Renal cortical epithelial cell (primary cell): ENCODE measurements at places on chromosomes 16 and 17.

GRCh38 chr16:55273959-55274358 is 50.0 kb upstream of the IRX6 start:
- DNase-seq = no peak

- peak; percentile 38 for DNase-seq
These were observed 29.9 kb downstream of the MAP3K3 start for GRCh38 chr17:63652106-63652505.

- DNase-seq = no peak
These were observed 92.9 kb downstream of the IRF8 start for GRCh38 chr16:85991856-85992255.

GRCh38 chr16:715477-716199 is 720 bp downstream of the METRN start:
- DNase-seq = no peak

DNA sequence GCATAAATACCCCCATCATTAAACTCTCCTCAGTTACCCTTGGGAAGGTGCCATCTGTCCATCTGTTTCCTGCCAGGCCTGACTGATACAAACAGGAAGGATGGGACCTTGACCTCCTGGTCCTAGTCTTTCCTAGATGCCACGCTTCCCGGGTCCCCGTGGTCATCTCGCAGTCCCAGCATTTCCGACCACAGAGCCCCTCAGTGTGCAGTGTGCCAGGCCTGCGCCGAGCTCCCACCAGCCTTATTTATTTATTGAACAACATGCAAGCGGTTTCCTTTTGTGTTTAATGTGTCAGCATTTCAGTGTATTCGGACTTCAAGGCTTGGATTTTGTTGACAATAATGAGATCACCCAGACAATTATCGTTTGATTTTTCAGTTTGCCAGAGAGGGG is 45.6 kb upstream of the NKD1 start:
- no peak for DNase-seq

DNA sequence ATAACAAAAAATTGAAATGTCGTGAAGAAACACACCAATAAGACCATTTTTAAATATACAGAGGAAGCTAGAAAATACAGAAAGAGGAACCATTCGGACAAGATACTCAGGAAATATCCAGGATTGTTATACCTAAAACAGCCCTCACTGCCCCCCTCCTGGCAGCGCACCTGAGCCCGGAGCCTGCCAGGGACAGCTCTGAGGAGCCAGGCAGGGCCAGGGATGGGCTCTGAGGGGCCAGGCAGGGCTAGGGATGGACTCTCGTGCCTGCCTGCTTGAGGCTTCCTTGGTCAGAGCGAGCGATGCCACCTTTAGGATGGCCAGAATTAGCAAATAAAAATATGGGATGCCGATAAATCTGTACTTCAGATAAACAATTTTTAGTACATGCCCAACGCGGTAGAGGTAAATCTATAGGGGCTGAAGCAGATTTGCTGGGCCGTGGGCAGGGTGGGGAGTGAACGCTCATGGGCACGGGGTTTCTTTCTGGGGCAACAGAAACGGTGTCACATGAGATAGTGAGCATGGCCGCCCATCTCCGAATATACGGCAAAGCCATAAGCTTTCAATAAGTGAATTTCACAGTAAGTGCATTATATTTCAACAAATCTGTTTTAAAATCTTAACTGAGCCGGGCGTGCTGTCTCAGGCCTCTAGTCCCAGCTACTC is 18.2 kb upstream of the CSNK1D start:
- DNase-seq = no peak

DNA sequence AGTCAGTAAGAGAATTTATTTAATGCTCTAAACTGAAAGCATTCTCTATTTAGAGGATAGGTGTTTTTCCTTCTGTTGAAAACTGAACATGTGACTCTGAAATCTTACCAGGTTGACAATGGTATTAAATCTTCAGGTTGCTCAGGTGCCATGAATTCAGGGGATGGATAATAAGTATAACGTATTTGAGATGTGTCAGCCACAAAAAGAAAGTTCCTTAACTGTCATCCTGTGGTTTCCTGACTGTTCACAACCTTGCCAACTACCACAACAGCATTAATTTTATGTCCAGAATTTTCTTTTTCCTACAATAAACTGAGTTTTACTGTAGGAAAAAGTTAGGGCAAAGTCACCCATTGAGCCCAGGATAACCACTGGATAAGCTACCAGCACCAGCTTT is 243.3 kb upstream of the PSMD7 start:
- DNase-seq = no peak

GRCh38 chr17:41334385-41335305 is 16.0 kb downstream of the KRT33A start:
- DNase-seq = no peak

GRCh38 chr16:50988441-50988840 is 162.6 kb downstream of the SALL1 start:
- no peak for DNase-seq

DNA sequence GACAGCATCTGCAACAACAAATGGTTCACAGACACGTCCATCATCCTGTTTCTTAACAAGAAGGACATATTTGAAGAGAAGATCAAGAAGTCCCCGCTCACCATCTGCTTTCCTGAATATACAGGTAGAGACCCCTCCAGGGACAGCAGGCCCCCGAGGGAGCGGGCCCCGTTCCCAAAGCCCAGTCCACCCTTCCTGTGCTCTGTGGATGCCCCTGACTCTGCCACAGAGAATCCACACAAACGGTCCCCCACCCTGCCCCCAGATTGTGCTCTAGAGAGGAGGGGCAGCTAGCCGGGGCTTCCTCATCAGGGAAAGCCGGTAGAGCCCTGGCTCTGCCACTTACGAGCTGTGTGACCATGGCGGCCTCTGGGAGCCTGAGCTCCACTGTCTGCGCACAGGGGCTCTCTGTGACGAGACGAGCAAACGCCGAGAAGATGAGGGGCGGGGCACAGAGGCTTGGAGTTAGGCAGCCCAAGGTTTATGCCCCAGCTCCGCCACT is 84.4 kb downstream of the AMFR start:
- DNase-seq = no peak
